ENCODE measurements at places on chromosomes 6 and 20.
A peak's percentile ranks its signal among the peaks of the same experiment; 100 is the strongest.

GRCh38 chr20:52497731-52498130 is 306.2 kb upstream of the ZFP64 start:
- DNase-seq: no peak

- DNase-seq: no peak
These were observed 39.9 kb upstream of the RNF8 start for GRCh38 chr6:37313723-37314486.

DNA sequence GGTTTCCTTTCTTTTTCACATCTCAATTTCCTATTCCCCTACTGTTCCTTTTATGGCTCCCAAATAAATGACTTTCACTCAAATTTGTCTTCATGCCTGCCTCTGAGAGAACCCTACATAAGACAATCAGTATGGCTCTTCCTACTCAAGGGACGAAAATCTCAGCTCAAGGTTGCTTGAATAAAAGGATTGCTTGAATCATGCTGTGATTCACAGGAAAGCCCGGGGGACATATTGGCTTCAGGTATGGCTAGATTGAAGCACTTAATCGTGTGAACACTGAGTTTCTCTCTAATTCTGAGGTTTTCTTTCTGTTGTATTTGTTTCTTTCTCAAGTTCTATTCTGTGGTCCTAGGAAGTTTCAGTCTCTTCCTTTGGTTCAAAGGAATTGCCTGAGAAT is 140.3 kb upstream of the SULF2 start:
- DNase-seq: no peak

DNA sequence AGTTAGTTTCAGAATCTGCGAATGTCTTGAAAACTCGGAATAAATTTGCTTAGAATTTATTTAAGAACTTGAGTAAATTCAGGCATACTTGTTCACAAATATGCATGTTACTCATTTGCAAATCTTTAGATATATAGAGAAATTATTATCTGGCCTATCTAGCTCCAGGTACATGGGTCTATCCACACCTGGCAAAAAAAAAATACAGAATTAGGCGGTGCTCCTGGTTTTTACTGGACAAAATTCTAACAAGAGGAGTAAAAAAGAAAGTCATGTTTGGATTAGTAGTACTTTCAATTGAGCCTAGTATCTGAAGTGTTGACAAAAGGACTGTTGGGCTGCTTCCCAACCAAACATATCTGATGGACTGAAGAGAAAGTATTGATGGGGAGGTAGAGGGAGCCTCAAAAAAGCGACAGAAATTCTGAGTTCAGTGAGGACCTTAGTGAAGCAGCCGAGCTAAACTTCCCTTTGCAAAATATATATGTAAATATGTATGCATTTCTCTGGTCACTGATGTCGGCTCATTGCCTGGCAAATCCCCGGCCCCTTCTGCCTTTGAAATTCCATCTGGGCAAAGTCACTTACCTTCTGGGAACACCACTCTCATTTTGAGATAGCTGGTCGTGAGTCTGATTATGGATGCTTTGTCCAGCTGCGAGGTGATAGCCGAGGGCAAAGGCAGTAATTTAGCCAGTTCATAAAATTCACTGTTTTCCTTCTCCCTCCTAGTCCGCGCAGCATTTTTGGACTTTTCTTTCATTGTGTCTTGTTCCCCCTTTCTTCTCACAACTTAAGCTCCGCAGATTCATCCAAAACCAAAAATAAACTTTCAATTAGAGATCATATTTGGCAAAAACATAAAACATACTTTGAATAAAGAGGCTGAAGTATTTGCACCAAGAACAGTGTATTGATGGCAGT is 1.8 kb downstream of the SIM1 start:
- DNase-seq: no peak

GRCh38 chr6:137989664-137990063 is 117.6 kb downstream of the PERP start:
- DNase-seq: no peak

DNA sequence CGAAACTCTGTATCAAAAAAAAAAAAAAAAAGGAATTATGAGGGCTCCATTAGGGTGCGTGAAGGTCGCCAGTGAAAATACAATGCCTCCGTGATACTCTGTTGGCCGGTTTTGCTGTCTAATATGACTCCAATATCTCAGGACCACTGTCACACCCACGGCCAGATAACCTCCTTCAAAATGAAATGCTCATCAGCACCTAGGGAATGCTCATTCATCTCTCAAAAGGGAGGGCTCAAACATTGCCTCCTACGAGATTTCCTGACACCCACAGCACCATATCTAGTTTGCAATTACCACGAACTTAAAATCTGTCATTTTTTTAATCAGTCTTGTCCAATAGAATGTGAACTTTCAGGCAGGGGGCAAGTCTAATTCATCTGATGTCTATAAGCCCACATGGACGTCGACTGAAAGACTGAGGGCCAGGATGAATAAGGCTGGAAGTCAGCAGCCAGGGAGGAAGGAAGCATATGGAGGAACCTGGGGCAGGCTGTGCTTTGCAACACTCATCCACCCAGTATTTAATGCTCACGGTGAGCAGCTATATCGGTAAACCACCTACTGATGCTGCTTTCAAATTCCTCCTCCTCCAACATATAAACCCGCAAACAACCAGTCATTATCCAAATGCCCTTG is 42.8 kb downstream of the MAP3K5 start:
- no peak for DNase-seq

GRCh38 chr6:160573943-160574342 is 90.1 kb downstream of the LPA start:
- DNase-seq: no peak

DNA sequence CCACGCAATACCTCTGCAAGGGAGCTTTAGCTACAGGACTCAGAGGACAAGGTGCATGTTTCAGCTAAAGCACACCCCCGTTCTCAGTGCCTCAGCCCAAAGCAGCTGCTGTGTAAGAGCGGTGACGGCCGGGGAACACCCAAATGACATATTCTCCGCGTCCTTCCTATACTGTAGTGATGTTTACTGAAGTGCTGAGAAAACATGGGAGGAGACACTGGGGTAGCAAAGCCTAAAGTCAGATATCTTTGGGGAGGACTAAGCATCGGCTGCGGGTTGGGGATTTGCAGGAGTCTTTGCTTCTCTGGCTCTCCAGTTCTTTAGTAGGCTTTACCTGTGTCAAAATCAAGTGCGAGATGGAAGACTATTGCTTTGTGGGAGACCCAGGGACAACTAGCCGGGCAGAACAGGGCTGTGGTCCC is 1.7 kb downstream of the SLC22A23 start:
- DNase-seq: peak; percentile 43

DNA sequence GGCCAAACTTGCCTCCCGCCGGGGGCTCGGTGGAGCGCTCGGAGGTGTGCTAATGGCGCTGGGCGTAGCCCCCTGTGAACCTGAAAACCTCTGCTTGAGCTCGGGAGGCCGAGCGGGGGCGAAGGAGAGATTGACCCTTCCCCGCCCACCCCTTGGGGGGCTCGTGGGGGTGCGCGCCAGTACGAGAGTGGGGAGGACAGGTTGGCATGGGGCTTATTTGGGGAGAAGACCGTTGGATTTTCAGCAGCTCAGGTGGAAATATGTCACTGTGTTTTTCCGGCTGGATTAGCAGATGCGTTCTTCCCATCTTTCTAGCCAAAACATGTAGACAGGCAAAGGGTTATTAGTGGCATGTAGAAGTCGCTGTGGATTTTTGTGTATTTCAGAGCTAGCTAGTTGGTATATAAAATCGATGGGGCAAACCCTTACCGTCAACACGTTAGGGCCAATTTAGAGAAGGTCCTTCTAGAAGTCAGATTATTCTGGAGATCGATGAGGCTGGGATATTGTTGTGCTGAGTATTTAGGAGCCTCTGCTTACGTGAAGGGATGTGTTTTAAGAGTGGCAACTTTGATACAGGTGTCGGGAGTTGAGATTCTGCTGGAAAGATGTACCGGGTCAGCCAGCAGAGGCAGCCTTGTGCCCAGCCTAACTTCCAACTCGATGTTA is 525 bp downstream of the NCOA7 start:
- peak; percentile 44 for DNase-seq

DNA sequence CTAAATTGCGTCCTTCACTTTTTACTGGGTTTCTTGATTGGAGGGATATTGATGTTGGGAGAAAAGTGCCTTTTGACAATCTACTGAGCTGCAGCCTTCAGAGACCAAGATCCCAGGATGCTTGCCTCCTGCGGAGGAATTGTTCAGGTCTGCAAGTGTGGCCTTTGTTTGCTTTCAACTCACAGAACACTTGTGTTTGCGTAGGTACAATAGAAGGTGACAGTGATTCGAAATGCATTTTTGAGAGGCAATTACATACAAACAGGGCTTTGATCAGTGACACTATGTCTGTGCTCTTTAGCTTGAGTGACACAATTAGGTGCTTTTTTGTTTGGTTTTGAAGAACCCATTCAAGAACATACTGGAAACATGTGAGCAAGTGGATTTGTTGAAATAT is 600.6 kb downstream of the QKI start:
- no peak for DNase-seq

DNA sequence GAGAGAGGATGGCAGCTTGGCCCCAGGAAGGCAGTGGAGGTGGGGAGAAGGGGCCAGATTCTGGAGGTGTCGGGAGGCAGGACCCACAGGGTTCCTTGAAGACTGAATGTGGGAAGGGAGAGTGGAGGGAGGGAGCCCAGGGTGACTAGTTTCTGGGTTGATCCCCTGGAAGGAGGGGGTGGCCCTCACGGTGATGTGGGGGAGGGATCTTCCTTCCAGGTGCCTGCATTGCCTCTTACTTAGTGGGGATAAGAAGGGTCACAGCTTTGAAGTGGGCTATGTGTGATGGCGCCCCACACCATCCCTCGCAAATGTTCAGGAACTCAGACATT is 26.7 kb downstream of the VSTM2L start:
- DNase-seq: no peak

- no peak for DNase-seq
These were observed 634.5 kb downstream of the QKI start for GRCh38 chr6:164048840-164049516.

GRCh38 chr20:36173451-36173933 is 19.0 kb downstream of the EPB41L1 start:
- DNase-seq: no peak

- DNase-seq: no peak
These were observed 37.0 kb downstream of the AKIRIN2 start for GRCh38 chr6:87664921-87665485.

GRCh38 chr6:97462031-97462430 is 179.0 kb upstream of the MMS22L start:
- no peak for DNase-seq

GRCh38 chr20:60206259-60206658 is 248.0 kb downstream of the CDH26 start:
- DNase-seq: no peak

GRCh38 chr6:129647044-129647443 is 62.9 kb downstream of the ARHGAP18 start:
- no peak for DNase-seq

DNA sequence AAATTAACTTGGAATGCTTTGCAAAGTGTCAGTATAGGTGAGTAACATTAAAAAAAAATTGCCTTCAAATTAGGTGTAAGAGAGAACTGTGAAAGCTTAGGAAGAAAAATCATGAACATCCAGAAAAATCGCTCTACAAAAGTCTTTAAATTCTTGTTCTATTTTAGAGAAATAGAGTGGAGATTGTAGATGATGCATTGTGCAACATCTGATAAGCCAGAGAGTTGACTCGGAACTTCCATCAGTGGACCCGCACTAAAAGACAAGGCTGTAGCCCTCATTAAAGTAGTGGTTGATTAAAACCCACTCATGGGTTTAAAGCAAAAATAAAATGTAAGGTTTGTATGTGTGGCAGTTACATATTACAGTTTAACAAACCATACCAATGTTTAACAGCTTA is 35.8 kb downstream of the MAP3K4 start:
- DNase-seq: no peak

GRCh38 chr20:34880215-34880850 is 3.9 kb downstream of the ACSS2 start:
- DNase-seq: no peak

DNA sequence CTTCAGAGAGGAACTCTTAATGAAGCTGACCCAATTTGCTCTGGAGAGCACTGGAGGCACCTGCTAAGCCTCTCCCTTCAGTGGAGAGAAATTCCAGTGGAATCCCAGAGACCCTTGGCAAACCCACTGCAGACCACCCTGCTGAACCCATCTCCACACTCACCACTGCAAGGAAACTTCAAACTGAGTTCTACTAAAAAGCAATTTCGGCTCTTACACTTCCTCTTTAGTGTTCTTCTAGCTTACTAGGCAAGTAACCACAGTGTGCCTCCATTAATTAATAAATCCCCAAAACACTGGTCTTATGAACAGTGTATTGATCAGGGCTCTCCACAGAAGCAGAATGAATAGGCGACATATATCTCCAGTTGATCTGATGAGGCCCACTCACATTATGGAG is 43.0 kb upstream of the HLA-E start:
- no peak for DNase-seq

DNA sequence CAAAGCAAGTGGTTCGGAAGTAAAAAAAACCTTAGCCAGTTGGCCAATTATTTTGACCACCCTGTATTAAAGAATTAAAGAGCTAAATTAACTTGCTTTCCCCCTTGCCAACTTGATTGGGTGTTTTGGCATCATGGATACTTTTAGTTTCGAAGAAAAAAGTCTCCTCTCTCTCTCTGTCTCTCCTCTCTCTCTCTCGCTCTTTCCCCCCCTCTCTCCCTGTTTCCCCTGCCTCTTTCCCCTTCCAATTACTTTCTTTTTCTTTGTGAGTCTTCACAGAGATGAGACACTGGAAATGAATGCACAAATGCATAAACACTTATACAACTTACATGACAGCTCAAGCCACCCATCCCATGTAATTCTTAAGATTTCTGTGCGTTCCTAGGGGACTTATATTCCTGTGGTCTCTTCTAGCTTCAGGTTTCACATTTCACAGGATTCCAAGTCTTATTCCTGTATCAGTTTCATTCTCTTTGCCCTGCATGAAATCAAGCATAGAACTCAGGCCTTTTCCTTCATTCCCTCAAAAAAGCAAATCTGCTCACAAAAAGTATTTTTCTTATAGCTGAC is 32.9 kb upstream of the EYA4 start:
- no peak for DNase-seq
